ENCODE measurements at places on chromosomes 2 and 18. TPM values are rescaled to one million over a fixed set of nuclear protein-coding genes. Genes with fewer than 3 reads are reported as not detected.

Gene PLEKHH2
- total RNA-seq = 1.2 TPM

Gene C2orf81
- total RNA-seq = not detected

Gene MEIS1
- 7.4 TPM for total RNA-seq

Gene EN1
- total RNA-seq = 7.2 TPM

Gene LOXHD1
- not detected for total RNA-seq

Gene MRO
- total RNA-seq = not detected

Gene NTSR2
- not detected for total RNA-seq

Gene DSC3
- not detected for total RNA-seq

Gene LAMA1
- total RNA-seq = 1.1 TPM

Gene BCL11A
- not detected for total RNA-seq

Gene REG3A
- not detected for total RNA-seq

Gene KCTD1
- total RNA-seq = 10.6 TPM

Gene EFEMP1
- 69.2 TPM for total RNA-seq

Gene PIGN
- 19.2 TPM for total RNA-seq

Gene SLC35F5
- total RNA-seq = 66.1 TPM

Gene CD8B2
- not detected for total RNA-seq

Gene NT5DC4
- total RNA-seq = not detected

Gene NMUR1
- not detected for total RNA-seq

Gene CFC1
- not detected for total RNA-seq

Gene SERPINB10
- not detected for total RNA-seq

Gene IRS1
- total RNA-seq = 5.6 TPM

Gene ADCYAP1
- 2.8 TPM for total RNA-seq

Gene LINC00305
- total RNA-seq = not detected

Gene CHRND
- not detected for total RNA-seq

Gene DSC2
- total RNA-seq = not detected

Gene CENPA
- total RNA-seq = 19.8 TPM

Gene ALK
- not detected for total RNA-seq

Gene PXDN
- total RNA-seq = 346 TPM

Gene NEUROD1
- not detected for total RNA-seq

Gene AQP12B
- total RNA-seq = not detected

Gene PFN4
- total RNA-seq = not detected

Gene ALKAL2
- not detected for total RNA-seq

Gene RAB10
- 162 TPM for total RNA-seq

Gene RMC1
- total RNA-seq = 21.1 TPM

Gene RBM43
- total RNA-seq = 1.9 TPM

Gene PRKAG3
- not detected for total RNA-seq

Gene FOXI3
- not detected for total RNA-seq

Gene ITSN2
- total RNA-seq = 16.9 TPM

Gene SP110
- total RNA-seq = 12.7 TPM

Gene SNX17
- total RNA-seq = 280 TPM

Gene RSAD2
- 6.9 TPM for total RNA-seq

Gene FOXD4L1
- total RNA-seq = not detected

Gene MYO3B
- not detected for total RNA-seq

Gene ICOS
- not detected for total RNA-seq

Gene IL36RN
- not detected for total RNA-seq

Gene NFU1
- 49.4 TPM for total RNA-seq

Gene MAPRE3
- 4.8 TPM for total RNA-seq
